Activated T-cell treated with anti-CD3 and anti-CD28 coated beads, Interleukin-2, amount 50 U/mL, for 72 hours (primary cell): ENCODE measurements at places on chromosomes 5 and 9. TPM values are rescaled to one million over a fixed set of nuclear protein-coding genes. Genes with fewer than 3 reads are reported as not detected.

The ADAMTSL2 gene
- total RNA-seq, result 0.07 TPM

The RNF183 gene
- total RNA-seq, result 0.34 TPM

The TSLP gene
- 3.7 TPM for total RNA-seq

GRCh38 chr5:172456076-172456722 is 1.9 kb upstream of the SH3PXD2B start:
- H3K4me3 ChIP-seq, result no peak overlapping the region
- no peak for DNase-seq
- no peak overlapping the region for H3K27ac ChIP-seq

- peaks cover 49% of the 10 kb centered on the region for H3K4me1 ChIP-seq
- H3K27ac ChIP-seq, result no peak overlapping the region
- peak; percentile 10 for DNase-seq
- no peaks in the 10 kb centered on the region for H3K27me3 ChIP-seq
Measured at GRCh38 chr9:15231788-15232635, 75.0 kb downstream of the TTC39B start.

- DNase-seq, result no peak
- peaks cover 34% of the 10 kb centered on the region for H3K4me1 ChIP-seq
- H3K36me3 ChIP-seq, result no peaks in the 10 kb centered on the region
Measured at GRCh38 chr9:37951671-37952449, 47.9 kb upstream of the SLC25A51 start.

- no peaks in the 10 kb centered on the region for H3K27me3 ChIP-seq
- H3K4me1 ChIP-seq, result peaks cover 17% of the 10 kb centered on the region
- no peaks in the 10 kb centered on the region for H3K36me3 ChIP-seq
- DNase-seq, result no peak
Measured at GRCh38 chr9:96522366-96522765, 72.4 kb downstream of the HABP4 start.

The C5 gene
- 1.9 TPM for total RNA-seq
